Activated T-cell treated with anti-CD3 and anti-CD28 coated beads, Interleukin-2, amount 50 U/mL, for 1 hour (primary cell): ENCODE measurements at places on chromosomes 13 and 19.

GRCh38 chr13:97353927-97354675, 79.9 kb upstream of the RAP2A start:
- no peak for DNase-seq

GRCh38 chr13:31722673-31723072, 16.7 kb upstream of the RXFP2 start:
- no peak for DNase-seq

GRCh38 chr19:1377176-1377964, 6.3 kb upstream of the NDUFS7 start:
- DNase-seq = no peak

DNA sequence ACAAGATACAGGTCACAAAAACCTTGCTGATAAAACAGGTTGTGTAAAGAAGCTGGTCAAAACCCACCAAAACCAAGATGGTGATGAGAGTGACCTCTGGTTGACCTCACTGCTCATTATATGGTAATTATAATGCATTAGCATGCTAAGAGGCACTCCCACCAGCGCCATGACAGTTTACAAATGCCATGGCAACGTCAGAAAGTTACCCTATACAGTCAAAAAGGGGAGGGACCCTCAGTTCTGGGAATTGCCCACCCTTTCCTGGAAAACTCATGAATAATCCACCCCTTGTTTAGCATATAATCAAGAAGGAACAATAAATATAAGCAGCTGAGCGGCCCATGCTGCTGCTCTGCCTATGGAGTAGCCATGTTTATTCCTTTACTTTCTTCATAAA, 434.1 kb downstream of the ZNF536 start:
- DNase-seq = no peak

DNA sequence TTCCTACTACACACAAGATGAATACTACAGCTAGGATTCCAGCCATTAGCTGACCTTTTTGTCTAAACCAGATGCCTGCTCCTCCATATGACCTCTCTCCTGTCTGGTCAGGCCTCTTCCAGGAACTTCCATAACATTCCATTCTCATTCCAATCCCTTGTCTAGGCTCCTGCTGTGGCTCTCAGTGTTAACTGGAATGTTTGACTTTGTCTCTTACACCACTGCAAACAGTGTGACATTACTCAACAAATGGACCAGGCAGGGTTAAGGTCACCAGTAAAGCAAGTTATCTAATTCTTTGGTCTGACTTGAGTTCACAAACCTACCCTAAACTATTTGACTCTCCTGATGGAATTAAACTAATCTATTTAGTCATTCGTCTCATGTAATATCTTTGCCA, 2.1 kb upstream of the GPC6 start:
- no peak for DNase-seq
